HTR-8/SVneo (cell line): ENCODE measurements at places on chromosomes 1 and 21.

DNA sequence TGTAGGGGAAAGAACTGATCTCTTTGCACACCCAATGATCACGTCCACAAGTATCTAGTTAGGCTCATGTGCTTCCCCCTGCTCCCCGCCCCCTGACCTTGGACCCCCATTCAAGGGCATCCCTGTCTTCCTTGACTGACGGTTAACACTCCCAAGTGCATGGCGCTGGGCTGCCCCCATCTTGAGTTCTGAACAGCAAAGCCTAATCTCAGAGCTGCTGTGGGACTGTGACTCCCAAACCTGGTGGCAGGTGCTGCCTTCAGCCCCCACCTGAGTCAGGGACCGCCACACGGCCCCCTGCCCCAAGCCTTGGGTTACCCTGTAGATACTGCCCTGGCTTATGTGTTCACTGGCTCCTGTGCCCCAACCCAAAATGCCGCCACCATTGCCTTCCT lies 925 bp downstream of the TNNI1 start:
- no peak for DNase-seq

GRCh38 chr1:11701551-11701961 lies 10.0 kb downstream of the DRAXIN start:
- no peak for DNase-seq

DNA sequence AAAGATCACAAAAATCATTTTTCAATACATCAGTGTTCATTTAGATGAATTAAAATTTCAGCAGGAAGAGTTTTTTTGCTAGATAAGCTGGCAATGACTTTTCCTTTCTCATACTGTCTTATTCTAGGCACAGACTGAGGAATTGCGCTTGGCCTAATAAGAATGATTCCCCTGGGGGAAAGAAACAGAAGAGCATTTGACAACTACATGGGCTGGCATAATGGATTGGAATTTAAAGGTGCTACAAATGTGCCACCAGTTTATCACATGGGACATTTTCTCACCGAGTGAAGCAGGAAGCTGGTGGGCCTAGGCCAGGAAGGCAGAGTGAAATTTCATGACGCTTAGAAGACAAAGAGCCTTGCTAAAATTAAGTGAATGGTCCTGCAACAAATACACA lies 39.3 kb downstream of the CDKN2C start:
- DNase-seq, result no peak

- DNase-seq, result no peak
These were observed 120.7 kb downstream of the TBX19 start for GRCh38 chr1:168401341-168401740.

DNA sequence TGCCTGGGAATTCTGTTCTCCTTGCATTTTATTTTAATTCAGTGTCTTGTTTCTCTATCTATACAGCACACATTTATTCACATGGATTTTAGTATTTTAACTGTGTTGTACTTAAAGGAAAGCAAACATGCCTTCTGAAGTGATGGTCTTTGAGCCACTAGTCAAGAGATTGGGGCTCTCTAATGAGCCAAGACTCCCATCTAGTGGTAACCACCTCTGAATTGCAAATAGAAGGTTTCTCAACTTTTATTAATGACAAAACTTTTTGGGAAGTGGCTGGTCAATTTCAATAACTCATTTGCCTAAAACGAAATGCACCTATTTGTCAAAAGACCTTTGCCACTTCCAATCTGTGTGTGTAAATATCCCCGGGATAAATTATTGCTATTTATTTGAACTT lies 199.6 kb downstream of the LTN1 start:
- DNase-seq, result peak; percentile 20

DNA sequence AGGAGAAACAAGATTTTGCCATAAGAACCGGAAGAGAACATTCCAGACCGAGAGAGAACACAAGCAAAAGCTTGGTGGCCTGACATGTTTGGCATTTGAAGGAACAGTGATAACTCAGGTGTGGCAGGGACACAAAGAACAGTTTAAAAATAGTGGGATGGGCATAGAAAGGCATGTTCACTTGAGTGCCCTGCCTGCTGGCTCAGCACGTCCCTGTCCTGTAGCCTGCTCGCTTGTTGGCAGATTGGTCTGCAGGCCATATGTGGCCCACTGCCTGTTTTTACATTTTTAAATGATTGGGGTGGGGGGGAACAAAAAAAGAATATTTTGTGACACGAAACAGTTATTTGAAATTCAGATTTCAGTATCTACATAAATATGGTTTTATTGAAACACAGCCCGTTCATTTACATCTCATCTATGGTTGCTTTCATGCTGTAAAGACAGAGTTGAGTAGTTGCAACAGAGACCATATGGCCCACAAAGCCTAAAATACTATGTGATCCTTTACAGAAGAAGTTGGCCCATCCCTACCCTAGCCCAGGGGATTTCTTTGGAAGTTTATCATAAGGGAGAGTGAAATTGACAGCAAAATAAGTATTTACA lies 100.7 kb downstream of the RGL1 start:
- no peak for DNase-seq

DNA sequence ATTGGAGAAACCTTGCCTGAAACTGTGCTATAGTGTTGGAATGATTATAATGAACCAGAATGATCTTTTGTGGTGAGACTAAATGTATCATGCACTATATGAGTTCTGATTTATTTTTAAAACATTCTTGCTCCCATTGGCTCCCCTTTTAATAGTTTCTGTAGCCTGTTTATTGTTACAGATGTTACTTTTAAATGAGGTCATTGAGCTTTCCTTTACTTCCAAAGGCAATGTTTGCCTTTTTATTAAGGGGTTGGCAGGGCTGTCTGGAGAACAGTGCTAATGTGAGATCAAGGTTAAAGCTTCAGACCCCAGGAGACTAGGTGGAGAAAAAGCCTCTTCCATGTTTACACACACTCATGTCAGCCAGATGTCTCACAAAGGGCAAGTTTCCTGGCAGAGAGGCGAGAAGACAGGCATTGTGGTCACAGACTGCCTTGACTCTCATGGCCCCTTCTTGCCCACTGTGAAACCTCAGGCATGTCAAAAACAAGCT lies 120.6 kb upstream of the RAVER2 start:
- no peak for DNase-seq
